ENCODE measurements at places on chromosomes 6 and 20. TPM values are rescaled to one million over a fixed set of nuclear protein-coding genes. Genes with fewer than 3 reads are reported as not detected.

DNA sequence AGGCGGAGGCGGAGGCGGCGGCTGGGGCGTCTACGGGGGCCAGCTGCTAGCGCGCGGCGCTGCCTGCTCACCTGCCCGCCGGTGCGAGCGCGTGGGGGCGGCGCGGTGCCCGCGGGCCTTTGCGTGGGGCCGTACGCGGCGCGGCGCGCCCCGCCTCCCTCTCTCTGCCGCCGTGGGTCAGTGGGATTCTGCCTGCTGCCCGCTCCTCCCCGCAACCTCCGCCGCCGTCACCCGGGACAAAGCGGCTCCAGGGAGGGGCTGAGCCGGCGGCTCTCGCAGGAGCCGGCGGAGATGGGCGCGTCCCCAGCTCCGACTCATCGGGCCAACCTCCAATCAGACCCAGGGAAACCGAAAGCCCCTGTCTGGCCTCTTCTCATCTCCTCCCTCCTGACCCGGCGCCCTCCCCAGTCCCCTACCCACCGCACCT is at the start of gene RCAN2:
TSS of gene RCAN2 (minus strand) at position 249 of the 427 bp plus-strand sequence.
- DNase-seq: peak; percentile 20

- DNase-seq: no peak
These were observed 29.6 kb upstream of the MRGBP start for GRCh38 chr20:62766716-62767115.

GRCh38 chr20:10699489-10699888 is 25.7 kb upstream of the JAG1 start:
- no peak for DNase-seq

- DNase-seq: no peak
These were observed 723 bp upstream of the IFT52 start for GRCh38 chr20:43590036-43590391.

GRCh38 chr6:30757261-30757904 is 13.0 kb upstream of the IER3 start:
- DNase-seq: no peak

DNA sequence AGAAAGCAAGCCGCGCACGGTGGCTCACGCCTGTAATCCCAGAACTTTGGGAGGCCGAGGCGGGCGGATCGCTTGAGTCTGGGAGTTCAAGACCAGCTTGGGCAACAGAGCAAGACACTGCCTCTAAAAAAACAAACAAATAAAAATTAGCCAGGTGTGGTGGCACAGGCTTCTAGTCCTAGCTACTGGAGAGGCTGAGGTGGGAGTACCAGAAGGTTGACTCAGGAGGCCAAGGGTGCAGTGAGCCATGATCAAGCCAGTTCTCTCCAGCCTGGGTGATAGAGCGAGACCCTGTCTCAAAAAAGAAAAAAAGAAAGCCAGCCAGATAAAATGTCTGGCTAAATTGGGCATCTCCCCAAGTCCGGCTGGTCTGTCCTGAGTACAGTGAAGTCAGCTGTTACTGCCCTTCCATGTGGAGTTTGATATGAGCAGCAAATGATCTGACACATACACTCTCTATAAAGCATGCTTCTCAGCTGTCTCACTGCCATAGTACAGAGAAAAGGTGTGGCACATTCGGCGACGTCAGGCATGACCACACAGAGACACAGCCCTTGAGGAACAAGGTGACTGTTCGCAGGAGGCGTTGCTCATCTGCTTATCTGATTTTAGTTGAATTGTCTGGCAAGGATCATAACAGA is 13.0 kb downstream of the CD83 start:
- DNase-seq: no peak

DNA sequence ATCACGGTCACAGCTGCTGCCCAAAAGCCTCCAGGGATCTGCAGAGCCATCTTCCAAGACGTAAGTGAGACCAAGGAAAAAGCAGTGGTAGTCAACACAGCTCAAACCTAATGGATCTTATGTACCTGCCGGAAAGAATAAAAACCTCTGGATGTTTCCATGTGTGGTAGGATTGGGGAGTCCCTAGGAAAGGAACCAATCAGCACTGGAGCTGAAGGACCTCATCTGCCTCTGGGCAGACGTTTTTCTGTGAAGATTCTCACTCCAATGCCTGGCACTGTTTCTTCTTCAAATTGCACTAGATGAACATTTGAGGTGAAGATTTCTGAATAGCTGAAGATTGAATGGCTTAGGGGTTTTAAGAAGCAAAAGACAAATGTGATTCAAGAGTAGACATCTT is at the start of gene HLA-DQB2:
TSS of gene HLA-DQB2 (minus strand) at position 112 of the 400 bp plus-strand sequence. CDS start at position 50, 62 bp downstream.
- no peak for DNase-seq

DNA sequence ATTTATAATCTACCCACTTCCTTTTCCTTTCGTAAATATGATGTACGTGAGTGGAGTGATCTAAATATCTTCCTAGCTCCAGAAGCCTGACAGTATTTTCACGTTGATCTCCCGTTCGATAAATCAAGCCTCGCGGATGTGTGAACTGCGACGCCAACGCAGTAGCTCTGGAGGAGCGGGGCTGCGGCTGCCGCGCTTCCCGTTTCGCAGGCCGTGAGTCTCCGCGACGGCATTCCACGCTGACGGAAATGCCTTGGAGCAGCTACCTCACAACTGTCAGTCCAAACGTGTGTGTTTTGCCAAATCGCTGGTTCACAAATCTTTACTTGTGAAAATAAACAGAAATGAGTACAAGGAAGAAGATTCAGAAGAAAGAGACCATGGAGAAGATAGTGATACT is 41.2 kb downstream of the BTBD3 start:
- DNase-seq: no peak

PXT1 gene
- not detected for total RNA-seq

SLC17A2 gene
- not detected for total RNA-seq
